ENCODE measurements at places on chromosomes 3 and 15.

- no peak for DNase-seq
These were observed 170.1 kb downstream of the APBA2 start for GRCh38 chr15:29055876-29056275.

DNA sequence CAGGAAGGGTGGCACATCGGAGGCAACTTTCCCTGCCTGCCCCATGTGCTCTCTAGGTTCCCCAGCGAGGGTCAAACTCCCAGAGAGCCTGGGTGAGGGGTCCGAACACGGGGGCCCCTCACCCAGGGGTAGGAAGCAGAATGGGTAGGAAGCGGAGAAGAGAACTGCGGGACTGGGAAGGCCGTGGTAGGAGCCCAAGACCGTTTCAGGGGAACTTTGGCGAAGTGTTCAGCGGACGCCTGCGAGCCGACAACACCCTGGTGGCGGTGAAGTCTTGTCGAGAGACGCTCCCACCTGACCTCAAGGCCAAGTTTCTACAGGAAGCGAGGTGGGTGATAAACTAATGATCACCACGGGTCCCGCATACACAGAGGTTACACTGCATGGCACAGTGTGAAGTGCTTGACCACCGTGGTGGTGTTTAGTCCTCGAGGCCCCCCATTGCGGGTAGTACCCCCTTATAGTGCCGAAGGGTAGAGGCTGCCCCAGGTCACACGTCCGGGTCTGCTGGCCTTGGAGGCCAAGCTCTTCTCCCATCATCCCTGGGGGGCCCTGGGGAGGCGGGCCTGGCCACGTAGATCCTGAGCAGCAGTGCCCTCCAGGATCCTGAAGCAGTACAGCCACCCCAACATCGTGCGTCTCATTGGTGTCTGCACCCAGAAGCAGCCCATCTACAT lies 8.3 kb downstream of the FES start:
- DNase-seq = no peak

DNA sequence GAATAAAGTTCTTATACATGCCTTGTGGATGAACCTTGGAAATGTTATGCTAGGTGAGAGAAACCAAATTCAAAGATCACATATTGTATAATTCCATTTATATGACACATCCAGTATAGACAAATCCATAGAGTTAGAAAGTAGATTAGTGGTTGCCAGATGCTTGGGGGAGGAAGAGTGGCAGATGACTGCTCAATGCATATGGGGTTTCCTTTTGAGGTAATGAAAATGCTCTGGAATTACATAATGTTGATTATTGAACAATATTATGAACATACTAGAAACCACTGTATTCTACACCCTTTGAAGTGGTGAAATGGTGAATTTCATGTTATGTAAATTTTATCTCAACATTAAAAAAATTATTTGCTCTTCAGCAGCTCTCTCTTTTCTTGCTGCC lies 100.8 kb downstream of the DHX36 start:
- DNase-seq = no peak

GRCh38 chr15:52527911-52528563 lies 643 bp downstream of the MYO5A start:
- DNase-seq = no peak

DNA sequence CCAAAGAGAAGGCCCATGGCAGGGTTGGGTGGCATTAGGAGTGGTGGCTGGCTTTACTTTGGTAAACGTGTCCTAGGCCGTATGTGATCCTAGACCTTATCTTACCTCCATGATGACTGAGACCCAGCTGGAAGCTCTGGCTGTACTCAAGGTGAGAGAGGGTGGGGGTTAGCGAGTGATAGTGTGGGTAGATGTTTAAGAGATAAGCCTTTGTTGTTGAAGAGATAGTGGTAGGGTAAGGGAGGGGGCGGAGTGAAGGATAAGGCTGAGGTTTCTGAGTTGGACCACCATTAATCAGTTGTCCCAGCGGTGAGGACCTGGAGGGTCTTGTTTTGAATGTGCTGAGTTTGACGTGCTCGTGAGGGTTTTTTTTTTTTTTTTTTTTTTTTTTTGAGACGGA lies 61.5 kb upstream of the ULK4 start:
- no peak for DNase-seq

GRCh38 chr3:190519886-190520285 lies 6.0 kb downstream of the IL1RAP start:
- DNase-seq = no peak

Data from right kidney (tissue), 9 donors.